ENCODE measurements at places on chromosomes 2 and 18. TPM values are rescaled to one million over a fixed set of nuclear protein-coding genes. Genes with fewer than 3 reads are reported as not detected.

Gene CCDC141
- 0.10 TPM for polyA plus RNA-seq

Gene HOXD3
- polyA plus RNA-seq, result 0.44 TPM

Gene RBM43
- 1.8 TPM for polyA plus RNA-seq

Gene ONECUT2
- under 0.01 TPM for polyA plus RNA-seq

Gene DAW1
- polyA plus RNA-seq, result 0.25 TPM

Gene AGXT
- polyA plus RNA-seq, result not detected

Gene CLEC4F
- polyA plus RNA-seq, result not detected

Gene PLGLB2
- polyA plus RNA-seq, result 3.3 TPM

Gene CD28
- 0.25 TPM for polyA plus RNA-seq

Gene CARF
- polyA plus RNA-seq, result 2.3 TPM

Gene PID1
- 41.1 TPM for polyA plus RNA-seq

Gene GMCL1
- 4.7 TPM for polyA plus RNA-seq

Gene CFC1
- polyA plus RNA-seq, result 11.9 TPM

Gene ZNF892
- 0.62 TPM for polyA plus RNA-seq

Gene LONRF2
- 0.95 TPM for polyA plus RNA-seq

Gene RAD51AP2
- 0.20 TPM for polyA plus RNA-seq

Gene PIEZO2
- 0.30 TPM for polyA plus RNA-seq

Gene CXCR2
- polyA plus RNA-seq, result 2.1 TPM

Gene OBSL1
- 30.3 TPM for polyA plus RNA-seq

Gene STARD6
- polyA plus RNA-seq, result not detected

Gene MLPH
- 61.3 TPM for polyA plus RNA-seq

Gene KCNS3
- polyA plus RNA-seq, result 7.6 TPM

Gene BBS5
- polyA plus RNA-seq, result 2.7 TPM

Gene CYP27C1
- 0.25 TPM for polyA plus RNA-seq

Gene RTTN
- 2.1 TPM for polyA plus RNA-seq
